ENCODE measurements at places on chromosomes 5 and 9. TPM values are rescaled to one million over a fixed set of nuclear protein-coding genes. Genes with fewer than 3 reads are reported as not detected.

Gene SPINK7
- total RNA-seq: not detected

Gene IL6ST
- total RNA-seq: 136 TPM

Gene ROR2
- total RNA-seq: 0.12 TPM

Gene OR1J2
- not detected for total RNA-seq

- no peak for DNase-seq
Observed at GRCh38 chr5:2148312-2149194, 265.8 kb upstream of the IRX4 start.

- no peak for DNase-seq
Observed at GRCh38 chr5:143699121-143699520, 112.8 kb upstream of the HMHB1 start.

GRCh38 chr9:108759399-108759798 is 96.4 kb downstream of the ACTL7B start:
- DNase-seq: no peak

Data from RPMI7951 (cell line).